ENCODE measurements at places on chromosomes 12 and 14.

DNA sequence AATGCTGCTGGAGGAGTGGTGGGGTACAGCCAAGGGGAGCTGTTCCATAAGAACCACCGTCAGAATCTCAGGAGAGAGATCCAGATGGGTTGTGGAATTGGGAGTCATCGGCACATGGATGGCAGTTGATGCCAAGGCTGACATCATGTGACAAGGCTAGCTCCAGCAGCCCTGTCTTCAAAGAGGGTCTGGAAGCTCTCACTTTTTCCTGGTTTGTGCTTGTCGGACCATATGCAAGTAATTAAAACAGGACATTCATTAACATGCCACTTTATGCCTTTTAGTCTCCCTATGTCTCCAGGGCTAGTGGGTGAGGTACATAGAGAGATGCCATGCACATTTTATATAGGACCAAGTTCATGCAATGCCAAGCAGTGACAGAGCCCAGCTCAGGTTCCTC, 211.8 kb downstream of the CRADD start:
- no peak for DNase-seq

DNA sequence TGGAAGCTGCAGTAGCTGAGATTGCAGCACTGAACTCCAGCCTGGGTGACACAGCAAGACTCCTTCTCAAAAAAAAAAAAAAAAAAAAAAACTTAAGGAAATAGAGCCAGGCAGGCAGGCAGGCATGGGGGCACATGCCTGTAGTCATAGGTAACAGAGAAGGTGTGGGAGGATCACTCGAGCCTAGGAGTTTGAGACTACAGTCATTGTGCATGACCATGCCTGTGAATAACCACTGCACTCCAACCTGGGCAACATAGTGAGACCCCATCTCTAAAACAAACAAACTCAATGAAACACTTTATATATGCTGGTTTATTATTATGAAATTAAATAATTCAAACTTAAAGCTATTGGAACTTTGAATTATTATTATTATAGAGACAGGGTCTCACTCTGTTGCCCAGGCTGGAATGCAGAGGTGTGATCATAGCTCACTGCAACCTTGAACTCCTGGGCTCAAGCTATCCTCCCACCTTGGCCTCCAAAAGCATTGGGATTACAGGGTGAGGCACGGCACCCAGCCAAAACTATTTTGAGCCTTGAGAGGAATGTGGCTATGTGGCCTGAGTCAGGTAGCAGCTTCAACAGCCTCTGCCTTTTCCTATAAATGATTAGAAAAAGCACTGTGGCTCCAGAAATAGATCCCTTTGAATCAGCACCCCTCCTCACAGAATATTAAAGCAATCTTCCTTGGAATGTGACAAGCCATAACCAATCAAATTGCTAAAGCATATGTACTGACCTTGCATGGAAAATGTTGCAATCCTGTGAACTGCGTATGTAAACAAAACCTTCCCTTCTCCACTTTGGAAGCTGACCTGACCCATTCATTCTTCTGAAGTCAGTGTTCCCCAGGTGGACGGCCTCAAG, 34.7 kb upstream of the YY1 start:
- no peak for DNase-seq

GRCh38 chr12:99619389-99620158, 28.0 kb upstream of the GARIN6 start:
- no peak for DNase-seq

GRCh38 chr14:100660882-100661635, 65.6 kb upstream of the DLK1 start:
- DNase-seq, result no peak

GRCh38 chr12:120584343-120585149, 3.3 kb upstream of the POP5 start:
- peak; percentile 7 for DNase-seq

- DNase-seq, result no peak
Measured at GRCh38 chr12:66693901-66694513, 15.1 kb upstream of the GRIP1 start.

DNA sequence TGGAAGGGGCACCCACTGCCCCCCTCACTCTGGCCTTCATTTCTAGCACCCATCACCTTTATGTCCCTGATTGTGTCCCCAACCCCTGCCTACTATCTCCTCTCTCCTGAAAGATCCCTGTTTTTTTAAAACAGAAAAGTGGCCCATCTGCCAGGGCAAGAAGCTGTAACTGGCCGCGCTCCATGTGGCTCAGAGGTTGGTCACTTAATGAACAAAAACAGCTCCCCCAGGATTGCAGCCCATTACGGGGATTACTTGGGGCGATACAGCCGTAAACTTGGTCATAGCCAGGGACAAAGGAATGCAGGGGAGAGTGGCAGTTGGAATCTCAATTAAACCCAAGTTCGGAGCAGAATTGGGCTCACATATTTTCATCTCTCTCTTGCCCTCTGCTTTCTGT, 34.8 kb upstream of the VSX2 start:
- DNase-seq, result no peak

- no peak for DNase-seq
Measured at GRCh38 chr14:76313852-76314251, 62.1 kb upstream of the ESRRB start.

- DNase-seq, result no peak
Measured at GRCh38 chr14:68160779-68161546, 341.4 kb downstream of the RAD51B start.

- no peak for DNase-seq
Measured at GRCh38 chr12:12331244-12331771, 18.7 kb downstream of the MANSC1 start.

DNA sequence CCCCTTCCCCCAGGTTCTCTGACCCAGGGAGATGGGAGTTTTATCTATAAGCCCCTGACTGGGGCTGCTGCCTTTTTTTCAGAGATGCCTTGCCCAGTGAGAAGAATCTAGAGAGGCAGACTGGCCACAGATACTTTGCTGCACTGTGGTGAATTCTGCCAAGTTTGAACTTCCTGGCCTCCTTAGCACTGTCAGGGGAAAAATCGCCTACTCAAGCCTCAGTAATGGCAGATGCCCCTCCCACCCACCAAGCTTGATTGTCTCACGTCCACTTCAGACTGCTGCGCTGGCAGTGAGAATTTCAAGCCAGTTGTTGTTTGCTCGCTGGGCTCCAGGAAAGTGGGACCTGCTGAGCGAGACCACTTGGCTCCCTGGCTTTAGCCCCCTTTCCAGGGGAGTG, 31.7 kb downstream of the KLRK1 start:
- DNase-seq, result no peak

DNA sequence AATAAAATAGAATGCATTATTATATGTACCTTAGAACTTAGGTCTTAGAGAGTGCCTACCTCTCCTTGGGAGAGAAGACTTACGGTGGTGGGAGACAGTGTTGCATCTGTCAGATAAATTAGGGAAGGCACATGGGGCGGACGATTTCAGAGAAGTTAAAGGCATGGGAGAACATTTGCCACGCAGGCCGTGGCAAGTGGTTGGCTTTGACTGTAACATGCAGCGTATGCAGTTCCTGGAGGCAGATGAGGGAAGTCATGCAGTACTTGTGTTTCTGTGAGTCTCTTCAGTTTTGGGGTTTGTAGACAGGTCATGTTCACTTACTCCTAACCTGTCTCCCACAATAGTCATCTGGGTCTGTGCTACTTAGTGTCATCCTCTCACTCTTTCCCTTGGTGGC, 43.6 kb downstream of the ETV6 start:
- no peak for DNase-seq

GRCh38 chr14:24312736-24313507, 1.6 kb downstream of the LTB4R start:
- no peak for DNase-seq

DNA sequence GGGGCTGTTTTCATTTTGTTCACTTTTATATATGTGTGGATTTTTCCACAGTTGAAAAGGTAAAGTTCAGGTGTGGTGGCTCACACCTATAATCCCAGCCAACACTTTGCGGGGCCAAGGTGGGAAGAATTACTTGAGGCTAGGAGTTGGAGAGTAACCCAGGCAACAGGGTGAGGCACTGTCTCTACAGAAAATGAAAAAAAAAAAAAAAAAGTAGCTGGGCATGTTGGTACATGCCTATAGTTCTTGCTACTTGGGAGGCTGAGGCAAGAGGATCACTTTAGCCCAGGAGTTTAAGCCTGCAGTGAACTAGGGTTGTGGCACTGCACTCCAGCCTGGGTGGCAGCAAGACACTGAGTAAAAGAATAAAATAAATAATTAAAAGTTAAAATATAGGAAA, 326.5 kb downstream of the NAV3 start:
- no peak for DNase-seq

GRCh38 chr14:68748691-68749090, 44.2 kb downstream of the ZFP36L1 start:
- DNase-seq, result no peak

GRCh38 chr14:86527312-86527711, 997.4 kb downstream of the FLRT2 start:
- DNase-seq, result no peak

DNA sequence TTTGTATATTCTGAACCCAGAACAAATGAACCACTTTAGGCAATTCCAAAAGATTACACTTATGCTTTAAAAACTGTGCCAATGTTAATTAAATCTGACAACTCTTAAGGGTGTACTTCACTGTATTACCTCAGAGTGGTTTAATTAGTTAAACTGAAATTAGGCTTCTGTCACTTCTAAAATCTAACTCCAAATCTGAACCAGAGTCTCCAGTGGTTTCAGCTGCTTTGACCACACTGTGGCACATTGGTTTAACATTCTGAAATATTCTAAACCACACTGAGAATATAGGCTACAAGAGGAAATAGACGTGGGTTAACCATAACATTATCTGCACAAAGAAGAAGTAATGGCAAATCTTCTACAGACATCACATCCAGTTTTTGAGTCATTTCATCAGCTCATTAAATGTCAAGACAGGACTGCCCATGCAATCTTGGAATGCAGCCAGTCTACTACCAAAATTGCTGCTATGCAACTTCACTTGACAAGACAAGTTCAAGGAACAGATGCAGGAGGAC, 94.8 kb downstream of the LRP6 start:
- no peak for DNase-seq

DNA sequence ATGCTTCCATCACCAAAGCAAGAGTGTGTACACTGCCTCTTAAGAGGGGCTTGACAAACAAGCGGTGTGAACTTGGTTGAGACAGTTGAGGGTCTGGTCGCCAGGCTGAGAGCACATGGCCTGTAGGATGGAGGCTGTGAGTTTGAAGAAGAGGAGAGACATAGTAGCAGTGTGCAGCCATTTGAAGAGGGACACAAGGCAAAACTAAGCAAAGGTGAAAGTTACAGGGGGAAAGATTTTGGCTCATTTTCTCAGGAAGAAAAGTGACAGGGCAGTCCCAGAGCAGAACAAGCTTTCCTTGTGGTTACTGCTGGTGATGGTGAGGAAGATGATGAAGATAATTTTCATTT, 11.3 kb upstream of the C12orf76 start:
- DNase-seq, result no peak

DNA sequence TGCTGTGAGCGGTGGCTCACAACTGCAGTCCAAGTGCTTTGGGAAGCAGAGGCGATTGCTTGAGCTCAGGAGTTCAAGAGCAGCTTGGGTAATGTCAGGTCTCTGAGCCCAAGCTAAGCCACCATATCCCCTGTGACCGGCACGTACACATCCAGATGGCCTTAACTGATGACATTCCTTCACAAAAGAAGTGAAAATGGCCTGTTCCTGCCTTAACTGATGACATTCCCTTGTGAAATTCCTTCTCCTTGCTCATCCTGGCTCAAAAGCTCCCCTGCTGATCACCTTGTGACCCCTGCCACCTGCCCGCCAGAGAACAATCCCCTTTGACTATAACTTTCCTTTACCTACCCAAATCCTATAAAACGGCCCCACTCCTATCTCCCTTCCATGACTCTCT, 48.6 kb downstream of the SLC25A47 start:
- no peak for DNase-seq

GRCh38 chr12:95089462-95089861, 16.0 kb upstream of the NR2C1 start:
- no peak for DNase-seq

DNA sequence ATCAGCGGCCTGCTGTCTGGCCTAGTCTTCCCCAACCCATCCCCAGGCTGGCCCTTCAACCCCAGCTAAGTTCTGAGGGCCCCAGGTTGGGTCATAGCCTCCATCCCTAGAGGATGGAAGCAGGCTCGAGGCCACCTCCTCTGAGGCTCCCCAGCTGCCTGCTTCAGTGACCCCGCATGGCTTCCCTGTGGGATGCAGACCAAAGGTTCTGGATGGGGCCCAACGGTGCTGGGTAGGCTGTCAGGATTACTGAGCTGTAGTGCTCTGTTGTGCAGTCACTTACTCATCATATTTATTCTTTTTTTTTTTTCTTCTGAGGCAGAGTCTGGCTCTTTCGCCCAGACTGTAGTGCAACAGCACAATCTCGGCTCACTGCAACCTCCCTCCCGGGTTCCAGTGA, 92.0 kb downstream of the IRF2BPL start:
- DNase-seq, result no peak

GRCh38 chr14:94343238-94344005, 20.3 kb upstream of the SERPINA6 start:
- no peak for DNase-seq

GRCh38 chr14:58014778-58015177, 137.2 kb downstream of the ARMH4 start:
- DNase-seq, result no peak

DNA sequence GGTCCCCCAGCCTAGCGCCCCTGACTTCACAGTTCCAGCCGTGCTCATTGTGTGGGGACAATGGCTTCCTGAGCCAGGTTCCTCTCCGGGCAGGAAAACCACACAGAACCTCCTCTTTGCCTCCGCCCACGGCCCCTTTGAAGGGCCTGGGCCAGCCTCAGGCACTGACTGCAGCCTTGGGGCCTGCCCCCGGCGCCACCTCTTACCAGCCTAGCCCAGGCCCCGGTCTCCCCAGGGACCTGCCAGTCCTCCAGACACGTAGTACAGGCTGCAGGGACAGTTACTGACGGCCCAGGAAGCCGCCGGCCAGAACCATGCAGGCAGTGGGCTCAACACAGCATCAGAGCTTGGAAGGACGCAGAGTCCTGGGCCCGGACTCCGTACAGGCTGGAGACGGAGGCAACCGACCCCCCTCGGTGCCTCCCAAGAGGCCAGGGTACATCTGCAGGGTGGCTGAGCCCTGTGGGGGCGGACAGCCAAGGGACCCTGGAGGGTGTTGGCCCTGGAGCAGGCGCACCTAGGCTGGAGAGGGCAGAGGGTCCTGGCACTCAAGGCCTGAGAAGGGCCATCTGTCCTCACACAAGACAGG, 20.9 kb upstream of the NUDT14 start:
- no peak for DNase-seq

- no peak for DNase-seq
Measured at GRCh38 chr14:40525314-40525713, 1081.4 kb upstream of the LRFN5 start.

DNA sequence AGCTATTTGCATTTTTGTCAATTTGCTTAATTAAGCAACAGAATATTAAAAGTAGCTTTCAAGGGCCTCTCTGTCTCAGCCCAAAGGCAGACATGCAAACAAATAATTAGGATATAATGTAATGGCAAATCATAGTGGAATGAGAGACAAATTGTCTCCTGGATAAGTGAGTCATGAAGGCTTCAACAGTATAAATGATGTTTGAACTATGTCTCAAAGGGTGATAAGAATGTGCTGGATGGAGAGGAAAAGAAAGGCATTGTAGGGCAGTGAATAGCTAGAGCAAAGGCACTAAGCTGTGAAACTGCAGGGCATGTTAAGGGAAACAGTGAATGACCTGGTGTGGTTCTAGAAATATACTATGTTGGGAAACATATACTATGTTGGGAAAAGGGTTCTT, 53.5 kb upstream of the PPP1R12A start:
- no peak for DNase-seq
